NT2/D1 (cell line): ENCODE measurements at places on chromosomes 3 and 15.

- DNase-seq = no peak
Measured at GRCh38 chr15:62404194-62404985, 239.3 kb upstream of the C2CD4B start.

GRCh38 chr3:168532135-168532534 lies 436.4 kb upstream of the GOLIM4 start:
- DNase-seq = peak; percentile 44

DNA sequence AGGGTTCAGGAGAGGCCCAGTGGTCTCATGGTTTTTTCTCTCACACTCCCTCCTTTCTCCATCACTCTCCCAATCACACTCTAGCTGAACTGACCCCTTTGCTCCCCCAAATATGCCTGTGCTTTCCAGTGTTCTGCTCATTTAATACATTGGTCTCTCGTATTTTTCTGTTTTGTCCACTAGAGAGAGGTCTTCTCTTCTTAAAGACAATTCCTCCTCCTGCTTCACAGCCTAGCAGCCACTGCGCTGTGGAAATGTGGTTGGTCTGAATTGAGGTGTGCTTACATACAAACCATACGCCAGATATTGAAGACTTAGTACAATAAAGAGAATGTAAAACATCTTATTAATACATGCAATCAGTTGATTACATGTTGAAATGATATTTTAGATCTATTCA lies 60.6 kb upstream of the XCR1 start:
- DNase-seq = no peak

- DNase-seq = no peak
Measured at GRCh38 chr3:160398820-160399124, 253 bp downstream of the IFT80 start.

DNA sequence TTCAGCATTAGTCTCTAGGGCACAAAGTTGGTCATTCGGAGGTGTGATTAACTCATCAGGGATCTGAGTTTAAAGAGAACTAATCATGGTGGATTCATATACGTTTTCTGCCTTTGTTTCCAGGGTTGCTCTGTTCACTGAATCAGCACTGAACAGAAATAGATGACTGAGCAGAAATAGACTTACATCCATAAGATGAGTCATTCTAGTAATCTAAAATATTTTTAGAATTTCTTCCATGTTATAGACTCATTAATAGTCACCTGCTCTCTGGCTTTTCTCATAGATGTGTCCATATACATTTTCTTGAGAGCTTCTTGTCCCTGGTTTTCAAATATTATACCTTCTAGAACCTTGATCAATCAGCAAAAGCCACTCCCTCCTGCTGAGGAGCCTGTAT lies 837.6 kb upstream of the DPPA4 start:
- DNase-seq = no peak

DNA sequence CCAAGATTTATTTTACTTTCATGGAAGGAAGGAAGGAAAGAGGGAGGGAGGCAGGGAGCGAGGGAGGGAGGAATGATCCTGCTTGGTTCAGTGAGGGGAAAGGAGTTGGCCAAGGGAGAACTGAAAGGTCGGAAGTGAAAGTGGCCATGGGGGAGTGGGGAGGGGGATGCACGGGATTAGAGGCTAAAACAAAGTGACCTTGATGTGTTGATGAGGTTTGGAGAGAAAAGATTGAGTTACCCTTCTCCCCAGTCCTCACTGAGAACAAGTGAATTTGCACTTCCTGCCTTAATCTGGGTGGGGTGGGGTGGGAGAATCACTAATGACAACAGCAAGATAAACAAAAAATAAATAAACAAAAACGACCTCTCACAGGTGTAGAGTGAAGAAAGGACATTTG lies 212.0 kb upstream of the TLE3 start:
- DNase-seq = peak; percentile 47

DNA sequence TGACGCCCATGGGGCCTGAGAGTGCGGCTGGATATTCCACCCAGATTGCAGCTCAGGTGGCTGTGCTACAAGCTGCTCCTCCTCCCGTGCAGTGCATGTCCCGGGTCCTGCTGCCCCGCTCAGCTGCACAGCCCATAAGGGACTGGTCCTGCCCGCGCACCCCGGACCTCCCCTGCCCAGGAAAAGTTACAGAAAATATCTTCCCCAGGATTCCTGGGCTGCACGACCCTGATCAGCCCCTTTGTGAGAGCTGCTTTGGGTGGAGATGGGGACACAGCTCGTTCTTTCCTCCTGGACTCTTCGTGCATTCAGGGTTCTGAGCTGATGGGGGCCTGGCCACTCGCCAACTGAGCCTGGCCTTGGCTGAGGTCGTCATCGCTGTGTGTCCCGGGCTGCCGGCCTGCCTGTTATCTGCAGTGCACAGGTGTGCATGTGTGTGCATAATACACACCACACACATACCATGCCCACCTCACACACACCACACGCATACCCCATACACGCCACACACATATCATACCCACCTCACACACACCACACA lies 28.8 kb downstream of the APBA2 start:
- DNase-seq = no peak

DNA sequence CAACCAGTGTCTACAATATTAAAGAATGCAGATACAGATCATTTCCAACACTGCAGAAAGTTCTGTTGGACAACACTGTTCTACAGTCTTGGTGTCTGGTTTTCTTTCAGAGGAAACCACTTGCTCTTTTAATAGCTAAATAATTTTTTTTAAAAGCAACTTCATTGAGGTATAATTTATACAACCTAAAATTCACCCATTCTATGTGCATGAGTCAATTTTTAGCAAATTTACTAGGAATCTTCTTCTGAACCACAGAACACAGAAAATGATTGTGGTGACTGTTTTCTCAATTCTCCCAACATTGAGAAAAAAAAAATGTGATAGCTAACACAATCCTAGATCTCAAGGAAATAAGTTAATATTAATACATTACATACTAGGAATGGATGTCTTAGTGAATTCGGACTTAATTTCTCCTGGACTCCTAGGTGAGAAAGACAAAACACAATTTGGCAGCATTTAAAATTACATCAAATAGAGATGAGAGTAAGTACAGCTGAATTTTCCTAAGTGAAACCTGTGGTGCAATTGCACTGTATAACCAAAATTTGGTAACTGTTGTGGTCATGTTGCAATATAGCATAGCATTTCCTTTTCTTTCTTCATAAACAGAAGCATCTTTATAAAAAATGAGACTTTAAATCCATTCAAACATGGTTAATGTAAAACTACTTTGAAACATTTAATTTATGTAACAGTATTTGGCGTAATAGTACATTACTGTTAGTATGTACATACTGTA lies 15.3 kb upstream of the PLCL2 start:
- no peak for DNase-seq

DNA sequence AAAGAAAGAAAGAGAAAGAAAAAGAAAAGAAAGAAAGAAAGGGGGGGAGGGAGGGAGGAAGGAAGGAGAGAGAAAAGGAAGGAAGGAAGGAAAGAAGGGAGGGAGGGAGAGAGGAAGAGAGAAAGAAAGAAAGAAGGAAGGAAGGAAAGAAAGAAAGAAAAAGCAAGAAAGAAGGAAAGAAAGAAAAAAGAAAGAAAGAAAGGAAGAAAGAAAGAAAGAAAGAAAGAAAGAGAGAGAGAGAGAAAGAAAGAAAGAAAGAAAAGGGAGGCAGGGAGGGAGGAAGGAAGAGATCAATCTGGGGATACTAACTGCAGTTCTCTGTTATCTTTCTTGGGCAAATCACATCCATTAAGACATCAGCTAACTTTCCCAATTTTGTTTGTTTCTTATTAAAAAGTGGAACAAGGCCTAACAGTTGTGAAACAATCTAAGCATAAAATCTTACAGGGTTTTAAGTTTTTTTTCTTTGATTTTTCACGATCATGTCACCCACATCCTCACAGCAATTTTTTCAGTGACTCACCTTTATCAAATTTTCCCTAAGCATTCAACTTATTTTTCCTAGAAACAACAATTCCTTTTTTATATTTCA lies 36.8 kb downstream of the TBC1D2B start:
- no peak for DNase-seq

DNA sequence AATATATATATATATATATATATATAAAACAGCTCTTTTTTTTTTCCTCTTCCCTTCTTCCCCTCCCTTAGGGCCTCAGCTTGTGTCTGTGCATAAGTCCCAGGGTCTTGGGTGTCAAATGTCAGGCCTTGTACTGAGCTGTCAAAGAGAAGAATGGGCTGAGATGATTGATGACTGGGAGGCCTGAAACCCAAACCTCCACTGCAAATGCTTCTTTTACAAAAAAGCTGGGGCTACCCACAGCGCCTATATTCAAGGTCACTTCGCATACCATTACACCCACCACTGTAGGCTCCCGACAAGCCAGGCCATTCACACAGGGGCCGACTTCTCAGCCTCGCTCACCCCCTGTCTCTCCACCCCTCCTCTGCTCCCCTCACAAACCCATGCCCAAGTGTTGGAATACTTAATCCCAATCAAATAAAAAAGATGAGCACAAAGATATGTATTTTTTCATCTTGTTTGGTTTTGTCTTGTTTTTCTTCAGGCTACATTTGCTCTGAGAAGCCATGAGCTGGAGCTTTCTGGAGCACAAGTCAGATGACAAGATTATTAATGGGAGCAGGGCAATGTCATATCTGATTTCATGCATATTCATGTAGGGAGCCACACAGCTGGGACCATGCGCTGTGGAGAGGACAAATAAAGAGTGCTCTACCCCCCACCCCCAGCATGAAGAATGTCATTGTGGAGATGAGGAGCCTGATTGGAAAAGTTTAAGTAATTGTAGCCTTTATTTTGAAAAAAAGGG lies 614.4 kb upstream of the NR2F2 start:
- peak; percentile 30 for DNase-seq

- no peak for DNase-seq
Measured at GRCh38 chr3:189014526-189014925, 157.2 kb upstream of the TPRG1 start.

DNA sequence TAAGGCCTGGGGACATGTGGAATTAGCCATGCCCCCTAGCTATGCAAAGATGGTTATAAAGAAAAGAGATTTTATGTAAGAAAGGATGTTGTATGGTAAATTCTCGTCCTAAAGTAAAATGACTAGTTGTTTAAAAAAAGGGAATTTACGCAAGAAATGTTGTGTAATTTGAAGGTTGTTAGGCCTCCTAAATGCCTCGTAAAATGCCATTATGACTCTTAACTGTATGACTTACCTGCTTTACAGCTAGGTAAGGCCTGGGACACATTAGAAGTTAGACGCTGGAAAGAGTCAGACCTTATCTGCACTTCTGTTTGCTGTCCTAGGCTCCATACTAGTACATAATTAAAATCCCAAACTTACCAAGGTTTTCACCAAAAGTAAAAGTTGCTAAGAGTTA lies 17.5 kb upstream of the HHATL start:
- no peak for DNase-seq

DNA sequence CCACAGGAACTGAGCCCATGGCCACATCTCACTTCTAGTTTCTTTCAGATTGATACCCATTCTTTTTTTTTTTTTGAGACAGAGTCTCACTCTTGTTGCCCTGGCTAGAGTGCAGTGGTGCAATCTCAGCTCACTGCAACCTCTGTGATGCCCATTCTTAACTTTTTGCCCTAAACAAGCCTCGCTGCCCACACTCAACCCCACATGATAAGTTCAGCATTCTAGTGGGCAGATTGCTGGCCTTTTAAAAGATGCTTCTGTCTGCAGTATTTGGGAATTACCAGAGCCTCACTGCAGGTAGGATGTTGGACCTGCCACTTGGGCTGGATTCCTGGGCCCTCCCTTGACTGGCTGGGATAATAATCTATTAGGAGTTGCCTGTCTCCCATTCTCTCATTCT lies 51.0 kb downstream of the TRANK1 start:
- no peak for DNase-seq

- no peak for DNase-seq
Measured at GRCh38 chr3:158167737-158168557, 58.1 kb downstream of the RSRC1 start.

DNA sequence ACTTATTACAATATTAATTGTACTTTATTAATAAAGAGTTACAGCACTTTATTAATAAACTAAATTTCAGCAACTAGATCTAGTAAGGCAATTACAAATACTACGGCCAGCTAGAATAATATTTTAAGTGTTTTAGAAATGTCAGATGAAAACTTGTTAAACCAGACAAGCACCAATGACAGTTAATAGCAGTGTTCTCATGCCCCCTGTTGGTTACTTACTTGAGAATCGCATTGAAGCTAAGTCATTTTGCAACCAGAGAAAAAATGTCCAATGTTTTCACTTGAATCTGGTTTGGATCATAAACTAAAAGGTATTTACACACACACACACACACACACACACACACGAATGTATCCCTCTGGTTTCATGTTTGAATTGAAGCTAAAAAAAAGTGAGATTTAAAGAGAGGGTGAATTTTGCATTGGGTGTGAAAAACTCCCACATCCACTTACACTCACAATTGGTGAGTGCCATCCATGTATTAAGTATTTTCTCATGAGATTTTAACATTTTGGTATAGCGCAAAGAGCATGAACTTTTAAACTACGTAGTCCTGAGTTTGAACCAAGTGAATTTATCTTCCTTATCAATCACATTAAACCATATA lies 347.7 kb downstream of the ZBBX start:
- peak; percentile 47 for DNase-seq

- no peak for DNase-seq
Measured at GRCh38 chr15:29866337-29866736, 44.1 kb upstream of the TJP1 start.

DNA sequence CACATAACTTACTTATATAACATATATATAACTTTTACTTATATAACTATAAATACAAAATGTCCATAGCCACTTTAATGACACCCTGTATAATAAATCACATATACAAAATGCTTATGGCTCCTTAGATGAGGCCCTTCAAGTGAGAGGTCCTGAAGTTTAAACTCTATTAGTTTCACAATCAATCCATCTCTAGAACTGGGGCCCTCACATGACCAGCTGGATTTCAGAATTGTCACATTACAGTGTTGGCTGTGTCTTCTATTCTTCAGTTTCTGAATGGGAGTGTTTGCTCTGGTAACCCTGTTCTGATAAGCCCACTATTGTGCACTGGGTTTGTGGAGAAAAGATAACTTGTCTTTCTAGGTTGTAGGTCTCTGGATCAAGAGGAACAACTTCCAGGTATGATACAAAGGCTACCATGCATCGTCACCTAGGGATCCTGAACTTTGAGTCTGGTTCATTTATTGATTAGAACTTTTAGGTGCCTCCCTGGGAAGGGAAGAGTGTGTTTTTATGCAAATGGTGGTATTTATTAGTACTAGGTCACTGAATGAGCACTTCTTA lies 107.9 kb downstream of the DNAH12 start:
- no peak for DNase-seq
